Germinal center (tissue), 1 donor: ENCODE measurements at places on chromosomes 2 and 18.

- DNase-seq = no peak
These were observed 15.4 kb downstream of the CD28 start for GRCh38 chr2:203721781-203722300.

DNA sequence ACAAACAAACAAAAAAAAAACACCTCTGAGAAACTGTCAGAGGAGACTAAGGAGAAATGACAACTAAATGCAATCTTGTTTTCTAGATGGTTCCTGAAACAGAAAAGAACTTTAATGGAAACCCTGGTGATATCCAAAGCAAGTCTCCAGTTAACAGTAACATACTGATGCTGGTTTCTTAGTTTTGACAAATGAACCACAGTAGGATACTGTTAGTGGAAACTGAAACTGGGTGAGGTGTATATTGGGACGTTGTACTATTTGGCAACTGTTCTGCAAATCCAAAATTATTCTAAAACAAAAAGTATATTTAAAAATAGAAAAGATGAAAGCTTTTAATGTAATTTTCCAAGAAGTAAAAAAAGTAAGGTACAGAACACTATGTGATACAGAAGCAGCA, 11.4 kb downstream of the SESTD1 start:
- no peak for DNase-seq

DNA sequence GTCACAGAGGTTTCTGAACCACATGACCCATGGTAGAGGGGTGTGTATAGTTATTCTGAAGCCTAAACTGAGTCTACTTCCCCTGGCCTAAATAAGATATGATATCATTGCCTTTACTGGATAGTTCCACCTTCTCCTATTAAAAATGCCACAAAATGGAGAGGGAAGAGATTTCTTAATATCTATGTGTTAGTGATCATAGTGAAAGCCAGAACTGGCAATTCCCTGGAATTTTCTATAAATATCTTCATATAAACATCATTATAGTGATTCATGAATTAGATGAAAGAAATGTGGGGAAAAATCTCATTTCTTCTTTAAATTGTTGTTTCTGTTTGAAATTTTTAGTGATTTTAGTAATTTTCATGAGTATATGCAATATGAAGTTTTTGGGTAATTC, 45.8 kb downstream of the TSHZ1 start:
- no peak for DNase-seq

DNA sequence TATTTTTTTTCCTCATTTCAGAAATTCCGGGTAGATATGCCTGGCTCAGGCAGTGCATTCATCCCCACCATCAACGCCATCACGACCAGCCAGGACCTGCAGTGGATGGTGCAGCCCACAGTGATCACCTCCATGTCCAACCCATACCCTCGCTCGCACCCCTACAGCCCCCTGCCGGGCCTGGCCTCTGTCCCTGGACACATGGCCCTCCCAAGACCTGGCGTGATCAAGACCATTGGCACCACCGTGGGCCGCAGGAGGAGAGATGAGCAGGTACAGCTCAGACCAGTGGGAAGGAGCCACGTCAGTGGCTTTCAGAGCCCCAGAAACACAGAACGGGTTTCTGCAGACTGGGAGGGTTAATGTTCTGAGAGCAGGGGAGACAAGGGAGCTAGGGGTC, 11.4 kb downstream of the FOSL2 start:
- no peak for DNase-seq

- DNase-seq = no peak
These were observed 286.4 kb upstream of the PARD3B start for GRCh38 chr2:204258890-204259289.

GRCh38 chr18:59049721-59050660, 89.7 kb upstream of the SEC11C start:
- DNase-seq = no peak

DNA sequence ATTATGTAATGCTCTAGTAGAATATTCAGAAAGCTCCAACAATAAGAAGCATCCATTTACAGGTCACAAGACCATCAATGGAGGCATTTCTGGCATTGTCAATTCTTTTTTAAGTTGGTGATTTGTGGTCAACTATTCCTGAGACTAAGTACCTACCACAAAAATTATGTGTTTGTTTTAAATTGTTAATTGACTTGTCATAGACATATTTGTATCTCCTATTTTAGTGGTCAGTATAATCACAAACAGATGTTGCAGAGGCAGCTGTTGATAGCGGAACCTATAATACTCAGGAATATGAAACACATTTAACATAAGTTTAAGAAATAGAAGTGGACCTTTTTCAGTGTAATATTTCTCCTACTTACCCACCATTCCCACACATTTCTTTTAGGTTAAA, 430.1 kb downstream of the CCDC85A start:
- DNase-seq = no peak

DNA sequence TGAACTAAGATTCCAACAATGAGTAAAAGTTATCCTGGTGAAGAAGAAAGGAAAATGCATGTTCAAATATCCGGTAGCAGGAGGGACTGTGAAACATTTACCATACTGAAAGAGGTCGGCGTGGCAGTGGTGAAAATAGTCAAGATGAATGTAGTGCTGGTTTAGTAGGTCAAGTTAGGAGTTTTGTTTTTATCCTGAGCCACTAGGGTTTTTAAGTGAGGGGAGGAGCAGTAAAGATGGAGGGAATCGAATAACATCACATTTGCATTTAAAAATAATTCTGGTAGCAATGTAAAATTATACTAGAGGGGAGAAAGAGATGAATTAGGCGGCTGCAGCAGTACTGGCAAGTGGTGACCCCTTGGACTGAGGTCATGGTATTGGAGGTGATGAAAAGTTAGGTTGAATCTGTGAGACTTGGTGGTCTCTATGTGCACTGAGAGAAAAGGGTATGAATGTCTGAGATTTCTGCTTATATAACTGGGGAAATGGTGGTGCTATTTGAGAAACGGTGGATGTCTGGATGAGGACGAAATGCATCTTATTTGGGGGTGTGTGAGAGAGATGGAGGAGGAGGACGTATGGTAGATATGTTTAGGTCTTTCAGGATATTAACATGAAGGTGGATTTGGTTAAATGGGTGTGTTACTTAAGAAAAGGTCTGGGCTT, 5.9 kb downstream of the VAPA start:
- DNase-seq = no peak

- no peak for DNase-seq
These were observed 30.9 kb upstream of the ICOS start for GRCh38 chr2:203905656-203906055.

GRCh38 chr2:133293544-133294353, 274.5 kb downstream of the NCKAP5 start:
- DNase-seq = no peak

DNA sequence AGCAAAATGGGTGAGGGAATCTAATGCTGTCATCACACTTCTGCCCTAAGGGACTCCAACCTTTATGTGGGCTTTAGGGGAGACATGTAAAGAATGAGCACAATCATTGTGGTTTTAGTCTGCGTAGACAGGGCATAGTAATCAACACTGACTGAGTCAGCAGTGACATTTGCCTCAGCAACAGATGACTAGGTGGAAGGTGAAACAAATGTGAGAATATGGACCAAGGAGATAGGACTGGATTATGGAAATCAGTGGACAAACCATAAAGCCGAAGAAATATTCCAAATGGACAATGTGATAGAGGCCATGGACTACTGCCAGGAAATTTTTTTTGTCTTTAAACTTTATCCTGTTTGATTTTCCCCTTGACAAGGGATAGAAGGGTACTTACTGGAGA, 83.9 kb downstream of the PDK1 start:
- no peak for DNase-seq

DNA sequence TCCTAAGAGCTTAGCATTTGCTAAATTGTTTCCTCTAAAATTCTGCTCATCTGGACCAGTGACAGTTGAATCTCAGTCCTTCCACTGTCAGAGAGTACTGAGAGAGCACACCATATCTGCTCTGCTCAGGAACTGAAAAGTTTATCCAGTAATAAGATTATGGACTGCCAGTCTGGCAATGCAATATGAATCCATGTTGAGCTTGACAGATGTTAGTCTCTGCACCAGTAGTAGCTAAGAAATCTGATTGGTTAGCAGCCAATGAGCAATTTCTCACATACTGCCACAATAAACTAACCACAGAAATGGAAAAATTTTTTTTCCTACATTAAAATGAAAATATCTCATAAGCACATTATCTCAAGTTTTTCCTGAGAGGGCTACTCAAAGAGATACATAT, 2.3 kb downstream of the PRKD3 start:
- no peak for DNase-seq

GRCh38 chr2:178845566-178846457, 38.6 kb upstream of the TTN start:
- DNase-seq = no peak

DNA sequence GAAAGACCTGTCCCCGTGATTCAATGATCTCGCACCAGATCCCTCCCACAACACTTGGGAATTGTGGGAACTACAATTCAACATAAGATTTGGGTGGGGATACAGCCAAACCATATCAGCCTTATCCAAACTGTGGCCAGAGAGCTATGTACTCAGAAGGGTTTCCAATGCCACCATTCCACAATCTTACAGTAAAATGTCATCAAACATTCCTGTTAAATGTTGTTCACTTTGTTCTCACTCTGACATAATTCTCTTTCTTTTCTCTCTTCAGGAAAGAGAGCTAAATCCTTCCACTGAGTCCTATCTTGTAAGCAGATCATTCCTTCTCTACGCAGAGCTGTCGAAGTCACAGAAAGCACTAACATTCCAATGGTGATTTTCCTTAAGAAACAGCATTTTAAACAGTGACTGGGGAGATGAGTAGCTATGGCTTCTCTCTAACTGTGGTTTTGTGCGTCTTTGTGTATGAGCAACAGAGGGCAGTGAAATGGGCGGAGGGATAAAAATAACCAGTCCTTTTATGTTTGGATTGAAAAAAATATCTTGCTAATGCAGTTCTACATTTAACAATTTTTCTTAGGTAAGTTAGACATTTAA, 684.7 kb downstream of the EPHA4 start:
- DNase-seq = no peak

GRCh38 chr18:58544616-58545337, 84.1 kb downstream of the ALPK2 start:
- no peak for DNase-seq

- DNase-seq = no peak
These were observed 501.6 kb upstream of the GCFC2 start for GRCh38 chr2:76211991-76212985.

GRCh38 chr2:150410809-150411208, 76.7 kb downstream of the RND3 start:
- no peak for DNase-seq
